ENCODE measurements at places on chromosomes 7 and 10. TPM values are rescaled to one million over a fixed set of nuclear protein-coding genes. Genes with fewer than 3 reads are reported as not detected.
A peak's percentile ranks its signal among the peaks of the same experiment; 100 is the strongest.

GRCh38 chr7:19871102-19871501 is 97.7 kb upstream of the TMEM196 start:
- no peaks in the 10 kb centered on the region for H3K36me3 ChIP-seq

Gene H2BK1
- not detected for polyA plus RNA-seq

Gene TMEM140
- polyA plus RNA-seq = 5.1 TPM

Gene NOD1
- polyA plus RNA-seq = 2.8 TPM

DNA sequence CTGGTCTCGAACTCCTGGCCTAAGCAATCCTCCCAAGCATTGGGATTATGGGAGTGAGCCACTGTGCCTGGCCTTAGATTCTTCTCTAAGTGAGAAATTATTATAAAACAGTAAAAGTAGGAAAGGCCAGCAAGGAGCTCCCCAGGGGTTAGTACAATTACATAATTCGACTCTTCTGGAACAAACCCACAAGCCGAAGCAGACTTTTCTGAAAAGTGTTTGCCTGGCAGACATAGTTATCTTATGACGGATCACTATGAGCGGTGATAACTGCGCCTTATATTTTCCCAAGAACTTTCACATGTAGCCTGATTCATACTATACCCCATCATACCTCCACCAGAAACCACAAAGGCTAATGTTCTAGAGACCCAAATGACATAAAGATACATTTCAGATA is 30.2 kb upstream of the SH3PXD2A start:
- H3K4me1 ChIP-seq = peaks cover 14% of the 10 kb centered on the region
- no peak overlapping the region for H3K4me3 ChIP-seq
- peak; percentile 75 for DNase-seq
- H3K36me3 ChIP-seq = peaks cover 5% of the 10 kb centered on the region
- no peaks in the 10 kb centered on the region for H3K27me3 ChIP-seq
- H3K27ac ChIP-seq = no peak overlapping the region

GRCh38 chr7:92973974-92974373 is 137.6 kb upstream of the CDK6 start:
- no peaks in the 10 kb centered on the region for H3K4me1 ChIP-seq
- no peaks in the 10 kb centered on the region for H3K27me3 ChIP-seq
- DNase-seq = peak; percentile 64
- no peak overlapping the region for H3K4me3 ChIP-seq
- H3K27ac ChIP-seq = no peak overlapping the region

DNA sequence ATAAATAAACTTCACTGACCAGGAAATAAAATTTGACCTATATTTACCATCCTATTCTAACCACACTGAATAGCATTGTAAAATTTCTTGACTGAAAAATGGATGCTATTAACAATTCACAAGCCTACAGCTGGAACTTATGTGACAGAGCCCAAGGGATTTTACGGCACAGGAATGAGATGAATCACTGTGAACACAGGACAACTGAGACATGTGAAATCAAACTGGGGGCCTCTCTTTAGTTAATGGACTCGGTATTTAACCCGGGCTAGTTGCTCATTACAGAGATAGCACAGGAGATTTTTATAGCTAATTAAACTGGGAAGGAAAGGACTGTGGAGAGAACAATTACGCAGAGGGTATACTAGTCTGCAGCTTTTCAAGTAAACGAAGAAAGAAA is 100.6 kb downstream of the MICU1 start:
- H3K27me3 ChIP-seq = no peaks in the 10 kb centered on the region
- no peaks in the 10 kb centered on the region for H3K36me3 ChIP-seq
- no peak for DNase-seq
- no peak overlapping the region for H3K27ac ChIP-seq

Gene TAS2R39
- polyA plus RNA-seq = not detected
